ENCODE measurements at places on chromosomes 7 and 10.

- no peak for DNase-seq
Measured at GRCh38 chr7:16849296-16850148, 32.3 kb downstream of the AGR3 start.

GRCh38 chr7:150716939-150717338 is 526 bp downstream of the GIMAP1 start:
- DNase-seq, result no peak

DNA sequence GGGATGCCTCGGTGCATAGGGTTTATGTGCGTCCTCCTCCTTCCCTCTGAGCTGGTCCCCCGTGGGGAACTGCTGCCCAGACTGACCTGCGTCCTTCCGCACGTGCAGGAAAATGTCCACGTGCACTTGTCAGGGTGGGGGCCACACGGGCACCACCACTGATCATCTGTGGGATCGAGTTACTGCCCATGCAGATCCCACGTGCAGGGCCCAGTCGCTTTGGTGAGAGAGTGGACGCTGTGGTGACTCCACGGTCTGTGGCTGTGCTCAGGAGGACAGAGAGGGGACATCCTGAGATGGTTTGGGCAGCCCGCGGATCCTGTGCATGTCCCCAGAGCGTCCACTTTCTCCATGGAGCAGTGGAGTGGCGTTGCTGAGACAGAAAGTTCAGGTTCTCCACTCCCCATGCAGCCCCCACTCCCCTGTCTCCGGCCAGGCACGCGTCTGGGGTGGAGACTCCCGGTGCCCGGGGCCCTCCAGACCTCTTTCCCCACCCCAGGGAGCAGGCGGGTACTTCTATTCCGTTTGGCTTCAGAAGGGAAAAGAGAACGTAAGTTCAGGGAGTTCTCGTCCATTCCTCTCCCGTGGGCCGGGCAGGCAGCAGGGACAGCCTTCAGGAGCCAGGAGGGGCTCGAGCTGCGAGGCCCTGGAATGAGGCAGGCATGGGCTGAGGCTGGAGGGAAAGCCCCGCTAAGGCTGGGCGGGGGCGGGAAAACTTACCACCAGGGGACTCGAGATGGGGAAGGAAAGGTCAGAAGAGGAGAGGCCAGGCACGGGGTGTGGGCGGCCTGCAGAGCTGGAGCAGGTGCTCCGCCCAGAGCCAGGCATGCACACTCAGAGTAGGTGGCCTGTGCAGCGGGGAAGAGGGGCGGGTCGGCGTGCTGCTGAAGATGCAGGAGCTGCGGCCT is 59.9 kb downstream of the EGFR start:
- DNase-seq, result no peak

GRCh38 chr10:98628206-98628605 is 181.5 kb upstream of the HPS1 start:
- no peak for DNase-seq

GRCh38 chr10:4199196-4199595 is 414.2 kb upstream of the KLF6 start:
- DNase-seq, result no peak

- DNase-seq, result no peak
Measured at GRCh38 chr7:46993396-46993795, 588.5 kb downstream of the TNS3 start.

- no peak for DNase-seq
Measured at GRCh38 chr7:21624320-21624719, 81.5 kb downstream of the DNAH11 start.

DNA sequence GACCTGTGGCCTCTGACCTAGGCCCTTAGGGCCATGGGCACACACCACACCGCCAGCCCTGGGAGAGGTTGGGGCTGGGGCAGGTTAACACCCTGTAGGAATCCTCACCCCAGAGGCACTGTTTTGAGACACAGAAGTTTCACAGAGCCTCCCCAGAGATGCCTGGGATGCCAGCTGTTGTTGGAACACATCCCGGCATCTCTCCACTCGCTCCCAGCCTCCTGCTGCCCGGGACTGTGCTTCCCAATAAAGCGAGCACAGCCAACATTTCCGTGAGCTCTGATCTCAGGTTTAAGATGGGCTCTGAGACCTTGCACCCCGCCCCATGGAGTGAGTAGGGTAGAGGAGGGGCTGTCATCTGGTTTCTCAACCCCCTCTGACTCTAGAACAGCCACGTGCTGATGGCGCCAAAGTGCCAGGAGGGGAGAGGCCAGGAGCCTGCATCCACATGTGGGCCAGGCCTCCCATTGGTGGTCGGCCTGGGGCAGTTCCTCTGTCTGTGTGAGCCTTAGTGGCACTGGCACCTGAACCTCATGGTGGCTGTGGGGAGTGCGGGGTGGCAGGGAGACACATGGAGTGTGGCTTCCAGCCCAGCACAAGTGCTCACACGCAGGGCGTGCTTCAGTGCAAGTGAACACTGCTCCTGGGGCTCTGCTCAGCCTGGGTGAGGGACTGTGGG is 54.7 kb downstream of the RASGEF1A start:
- DNase-seq, result no peak

- DNase-seq, result no peak
Measured at GRCh38 chr7:133709036-133709880, 417.9 kb upstream of the LRGUK start.

GRCh38 chr10:31975157-31975765 is 46.6 kb upstream of the ARHGAP12 start:
- DNase-seq, result no peak

GRCh38 chr7:44244282-44244681 is 43.5 kb downstream of the YKT6 start:
- DNase-seq, result peak; percentile 17

DNA sequence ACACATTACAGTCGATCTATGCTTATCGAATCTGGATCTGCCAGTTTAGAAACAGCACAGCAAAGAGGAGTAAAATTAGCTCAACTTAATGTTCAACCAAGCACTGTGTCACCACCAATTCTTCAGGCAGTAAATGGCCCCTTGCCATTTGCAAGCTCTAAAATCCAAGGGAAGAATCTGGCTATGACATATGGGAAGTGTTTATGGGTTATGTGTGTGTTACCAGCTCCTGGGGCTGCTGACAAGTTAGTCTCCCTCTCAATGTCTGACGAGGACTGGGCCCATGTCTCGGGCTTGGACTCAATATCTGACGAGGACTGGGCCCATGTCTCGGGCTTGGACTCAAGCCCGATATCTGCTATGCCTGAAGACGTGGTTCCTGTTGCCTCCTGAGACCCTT is 5.7 kb upstream of the ITIH2 start:
- DNase-seq, result no peak

GRCh38 chr7:43164757-43165156 is 52.3 kb downstream of the HECW1 start:
- DNase-seq, result no peak

DNA sequence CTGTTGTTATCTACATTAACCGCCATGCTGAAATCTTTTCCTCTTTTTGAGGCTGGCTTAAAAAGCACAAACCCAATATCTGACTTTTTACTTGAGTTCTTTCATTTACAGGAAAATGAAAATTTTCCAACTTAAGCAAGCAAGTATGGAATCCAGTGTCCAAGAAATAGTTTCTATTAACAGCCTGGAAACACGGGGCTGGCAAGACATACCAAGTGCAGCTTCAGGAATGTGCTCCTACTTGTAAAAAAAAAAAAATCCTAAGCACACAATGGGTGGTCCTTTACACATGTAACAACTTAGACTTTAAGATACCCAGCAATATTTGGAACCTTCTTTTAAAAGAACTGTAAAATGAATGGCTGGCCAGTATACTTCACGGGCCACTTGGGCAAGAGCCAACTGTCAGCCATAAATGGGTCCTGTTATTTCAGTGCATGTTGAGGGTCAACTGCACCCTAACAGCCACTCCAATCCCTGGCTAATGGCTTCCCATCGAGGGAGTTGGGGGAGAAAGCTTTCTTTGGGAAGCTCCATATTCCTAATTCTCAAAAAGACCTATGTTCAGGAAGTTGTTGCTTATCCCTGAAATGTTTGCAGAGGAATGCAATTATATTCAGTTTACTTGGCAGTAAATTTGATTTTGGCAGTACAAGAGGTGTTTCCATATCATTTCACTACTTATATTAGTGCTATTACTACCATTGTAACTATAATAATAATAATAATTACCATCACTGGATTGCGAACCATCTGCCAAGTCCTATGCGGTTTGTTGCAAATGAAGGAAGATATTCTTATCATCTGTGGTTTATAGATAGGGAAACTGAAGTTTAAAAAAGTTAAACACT is 236.4 kb upstream of the TMEM72 start:
- DNase-seq, result no peak

DNA sequence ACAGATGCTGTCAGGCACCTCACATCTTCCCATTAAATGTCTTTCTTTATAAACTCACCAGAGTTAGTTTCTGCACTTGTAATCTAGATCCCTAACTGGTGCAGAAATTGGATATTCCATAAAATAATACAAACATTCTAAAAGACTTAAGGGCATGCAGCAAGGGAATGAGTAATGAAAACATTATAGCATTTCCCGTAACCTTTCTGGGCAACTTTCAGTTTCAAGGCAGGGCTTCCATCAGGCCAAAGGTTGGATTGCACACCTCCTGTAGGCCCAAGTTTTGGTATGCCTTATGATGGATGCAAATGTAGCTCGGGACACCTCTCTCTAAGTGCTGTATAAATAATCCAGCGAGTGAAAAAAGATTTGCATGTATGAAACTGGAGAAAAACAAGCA is 129.9 kb upstream of the LYZL2 start:
- no peak for DNase-seq

- DNase-seq, result no peak
Measured at GRCh38 chr10:53025172-53025711, 252.7 kb upstream of the MBL2 start.

DNA sequence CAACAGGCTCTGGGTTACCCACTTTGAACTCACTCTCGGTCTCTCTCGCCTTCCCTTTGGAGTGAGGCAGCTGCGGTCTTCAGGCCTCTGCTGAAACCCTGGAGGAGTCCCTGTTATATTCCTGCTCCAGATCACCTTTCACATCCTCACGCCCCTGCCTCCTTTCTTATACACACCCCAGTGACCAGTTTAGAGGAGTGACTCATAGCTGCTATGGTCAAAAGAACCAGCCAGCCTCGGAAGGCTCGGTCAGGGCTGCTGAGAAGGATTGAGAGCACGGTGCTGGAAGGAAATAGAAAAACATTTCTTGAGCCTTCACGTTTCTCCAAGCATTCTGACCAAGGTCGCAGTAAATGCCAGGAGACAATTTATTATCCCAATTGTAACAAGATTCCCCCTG is 28.3 kb upstream of the SVOPL start:
- no peak for DNase-seq

DNA sequence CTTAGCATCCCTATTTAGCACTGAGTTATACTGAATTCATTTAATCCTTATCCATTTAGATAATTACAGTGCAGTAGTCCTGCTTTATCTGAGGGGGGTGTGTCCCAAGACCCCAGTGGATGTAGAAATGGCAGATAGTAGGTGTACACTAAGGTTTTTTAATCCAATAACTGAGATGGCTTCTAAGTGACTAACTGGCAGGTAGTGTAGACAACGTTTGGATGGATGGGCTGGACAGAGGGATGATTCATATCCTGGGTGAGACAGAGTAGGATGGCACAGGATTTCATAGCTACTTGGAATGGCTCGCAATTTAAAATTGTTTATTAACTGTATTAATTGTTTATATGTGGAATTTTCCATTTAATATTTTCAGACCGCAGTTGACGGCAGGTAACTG is 295.6 kb downstream of the CCDC3 start:
- no peak for DNase-seq

GRCh38 chr10:91758303-91759146 is 39.7 kb upstream of the TNKS2 start:
- DNase-seq, result peak; percentile 36

DNA sequence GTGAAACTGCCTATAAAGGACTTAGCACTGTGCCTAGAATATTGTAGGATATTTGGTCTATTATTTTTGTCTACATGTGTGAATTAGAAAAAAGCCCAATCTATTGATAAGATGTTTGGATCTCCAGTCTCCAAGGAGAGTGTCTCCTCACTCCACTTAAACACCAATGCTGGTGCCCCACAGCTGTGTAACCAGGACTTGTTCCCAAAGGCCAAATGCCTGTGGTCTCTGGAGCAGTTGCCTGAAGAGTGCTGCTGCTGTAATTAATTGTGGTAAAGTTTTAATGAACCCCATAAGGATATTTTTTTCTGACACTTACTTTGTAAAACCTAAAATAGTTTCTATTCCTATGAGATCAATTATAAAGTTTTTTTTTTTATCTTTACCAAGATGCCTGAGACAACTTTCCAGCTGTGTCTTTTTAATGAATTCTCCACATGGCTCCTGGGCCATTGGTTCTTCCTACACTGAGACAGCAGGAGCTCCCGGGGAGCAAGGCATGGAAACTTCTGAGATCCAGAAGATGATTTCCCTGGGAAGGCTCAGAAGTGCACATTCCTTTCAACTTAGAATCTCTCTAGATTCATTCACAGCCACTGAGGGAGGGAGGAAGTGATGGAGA is 11.2 kb upstream of the OR2A5 start:
- DNase-seq, result no peak

DNA sequence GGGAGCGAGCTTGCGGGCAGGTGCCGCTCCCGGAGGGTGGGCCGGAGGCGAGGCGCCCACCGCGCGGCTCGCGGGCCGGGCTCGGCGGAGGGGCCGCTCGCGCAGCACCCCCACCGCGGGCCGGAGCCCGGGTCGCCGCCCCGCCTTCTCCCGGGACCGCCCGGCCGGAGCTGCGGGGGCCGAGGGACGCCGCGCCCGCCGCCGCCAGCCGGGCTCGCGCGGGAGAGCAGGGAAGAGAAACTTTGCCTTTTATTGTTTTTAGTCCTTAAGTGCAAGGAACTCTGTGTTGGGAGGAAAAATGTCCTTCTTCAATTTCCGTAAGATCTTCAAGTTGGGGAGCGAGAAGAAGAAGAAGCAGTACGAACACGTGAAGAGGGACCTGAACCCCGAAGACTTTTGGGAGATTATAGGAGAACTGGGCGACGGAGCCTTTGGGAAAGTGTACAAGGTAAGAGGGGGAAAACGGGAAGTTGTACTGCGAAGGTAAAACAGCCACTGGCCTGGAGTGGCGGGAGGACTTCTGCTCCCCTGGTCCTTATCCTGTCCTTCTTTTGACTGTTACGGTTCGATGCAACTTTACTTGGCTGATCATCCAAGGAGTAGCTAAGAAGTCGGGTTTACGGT is 620 bp downstream of the SLK start:
- DNase-seq, result peak; percentile 9

- no peak for DNase-seq
Measured at GRCh38 chr7:1288996-1289551, 56.4 kb downstream of the UNCX start.

- DNase-seq, result no peak
Measured at GRCh38 chr7:55099066-55099820, 80.4 kb downstream of the EGFR start.

- no peak for DNase-seq
Measured at GRCh38 chr10:104688251-104689042, 47.4 kb downstream of the SORCS3 start.
